ENCODE measurements at places on chromosomes 2 and 18.

- DNase-seq, result peak; percentile 84
Measured at GRCh38 chr18:59249199-59249774, 24.0 kb downstream of the RAX start.

GRCh38 chr2:139610512-139610911 is 830.3 kb upstream of the NXPH2 start:
- no peak for DNase-seq

GRCh38 chr2:11710210-11710609 is 36.2 kb upstream of the LPIN1 start:
- DNase-seq, result peak; percentile 73

- DNase-seq, result peak; percentile 5
Measured at GRCh38 chr2:190834890-190835208, 45.8 kb upstream of the GLS start.

- DNase-seq, result no peak
Measured at GRCh38 chr2:41626936-41627335, 420.9 kb upstream of the PKDCC start.
